GM12878 (cell line): ENCODE measurements at places on chromosomes 2 and 18.

DNA sequence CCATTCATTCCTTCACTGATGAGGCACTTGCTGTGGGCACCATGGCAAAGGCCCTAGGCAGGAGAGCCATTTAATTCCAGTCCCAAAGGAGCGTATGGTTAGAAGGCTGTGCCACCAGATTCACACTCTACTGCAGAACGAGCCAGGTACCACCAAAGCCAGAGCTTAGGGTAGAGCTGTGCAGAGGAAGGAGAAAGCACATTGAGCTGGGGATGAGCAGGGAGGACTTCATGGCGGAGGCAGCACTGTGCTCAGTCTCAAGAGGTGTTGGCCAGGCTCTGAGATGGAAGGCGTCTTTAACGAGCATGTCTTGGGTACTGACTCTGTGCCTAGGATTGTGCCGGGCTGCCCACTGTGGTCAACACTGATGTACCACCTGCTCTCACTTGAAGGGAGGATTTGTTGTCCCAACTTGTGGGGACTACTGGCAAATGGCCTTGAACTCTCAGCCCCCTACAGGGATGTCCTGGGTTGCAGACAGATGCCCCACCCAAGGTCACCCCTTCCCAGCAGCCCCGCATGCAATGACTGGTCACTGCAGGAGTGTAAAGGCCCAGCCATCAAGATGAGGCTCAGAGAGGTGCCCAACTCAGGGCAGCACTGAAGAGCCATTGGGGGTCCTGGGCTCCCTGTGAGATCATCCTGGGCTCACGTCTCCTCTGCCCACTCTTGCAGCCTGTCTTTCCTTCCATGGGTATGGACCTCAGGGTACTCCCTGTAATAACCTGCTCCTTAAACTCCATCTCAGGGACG, 251.4 kb downstream of the GLI2 start:
- no peak for DNase-seq

DNA sequence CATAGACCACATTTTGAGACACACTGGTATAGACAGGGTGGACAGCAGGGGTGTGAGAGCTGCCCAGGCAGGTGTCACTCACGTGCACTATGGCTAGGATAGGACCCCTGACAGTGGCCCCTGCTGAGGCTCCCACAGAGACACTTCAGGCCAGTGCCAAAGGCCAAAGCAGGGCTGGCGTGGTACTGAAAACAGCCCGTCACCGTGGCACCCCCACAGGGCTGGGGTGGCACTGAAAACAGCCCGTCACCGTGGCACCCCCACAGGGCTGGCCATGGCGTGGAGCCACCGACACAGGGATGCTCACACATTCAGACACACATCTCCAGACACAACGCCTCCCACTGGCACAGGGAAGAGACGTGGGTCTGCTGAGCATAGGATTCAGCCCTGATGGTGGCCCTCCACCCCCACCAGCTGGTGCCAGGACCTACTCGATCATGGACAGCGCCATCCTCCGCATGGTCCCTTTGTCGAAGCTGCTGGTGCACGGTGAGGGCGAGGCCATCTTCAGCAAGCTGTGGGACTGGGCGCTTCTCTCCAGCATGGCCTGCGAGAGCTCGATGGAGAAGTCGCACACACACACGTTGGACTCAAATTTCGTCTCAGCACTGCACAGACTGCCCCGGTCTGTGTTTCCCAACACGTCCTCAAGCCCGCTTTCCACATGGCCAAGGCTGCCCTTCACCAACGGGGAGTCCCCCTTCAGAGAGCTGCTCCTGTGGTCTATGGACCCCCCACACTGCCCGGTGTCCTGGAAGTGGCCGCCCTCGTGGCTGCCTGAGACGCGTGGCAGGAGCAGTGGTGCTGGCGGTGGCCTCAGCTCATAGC, 34.1 kb downstream of the ANKMY1 start:
- DNase-seq = no peak

DNA sequence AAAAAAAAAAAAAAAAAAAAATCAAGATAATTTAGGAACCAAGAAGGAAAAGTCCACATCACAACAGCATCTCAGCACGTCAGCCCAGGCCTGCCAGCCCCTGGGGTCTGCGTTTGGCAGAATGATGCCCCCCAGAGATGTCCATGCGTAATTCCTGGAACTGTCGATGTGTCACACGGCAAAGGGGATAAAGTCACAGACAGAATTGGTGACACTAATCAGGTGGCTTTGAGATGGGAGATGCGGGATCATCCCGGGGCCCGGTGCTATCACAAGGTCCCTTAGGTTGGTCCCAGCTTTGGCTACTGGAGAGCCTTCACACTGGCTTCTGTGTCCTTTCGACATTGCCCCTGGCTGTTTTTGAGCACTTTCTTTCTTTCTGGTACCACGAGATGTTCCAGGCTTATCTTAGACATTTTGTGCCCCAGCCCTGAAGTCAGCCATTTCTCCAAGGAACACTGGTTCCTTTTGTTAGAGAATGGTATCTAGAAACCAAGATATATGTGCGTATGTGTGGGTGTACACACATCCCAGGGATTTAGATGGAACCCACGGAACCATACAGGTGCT, 20.7 kb downstream of the RAMP1 start:
- DNase-seq = no peak

DNA sequence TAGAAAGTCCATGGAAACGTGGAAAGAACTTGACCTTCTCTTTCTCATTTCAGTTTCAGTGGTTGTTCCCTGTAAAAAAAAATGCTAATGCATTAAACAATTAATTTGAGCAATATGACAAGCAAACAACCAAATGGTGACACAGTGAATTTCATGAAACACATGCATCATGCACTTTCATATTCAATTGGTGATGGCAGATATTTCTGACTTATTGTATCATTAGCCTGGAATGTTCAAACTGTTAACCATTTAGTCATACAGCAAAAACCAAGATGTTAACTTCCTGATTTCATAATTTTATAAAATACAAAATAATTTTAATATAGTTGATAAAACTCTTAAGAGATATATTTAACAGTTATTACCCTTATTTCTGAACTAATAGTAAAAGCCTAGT, 85.5 kb downstream of the SCN1A start:
- DNase-seq = no peak

DNA sequence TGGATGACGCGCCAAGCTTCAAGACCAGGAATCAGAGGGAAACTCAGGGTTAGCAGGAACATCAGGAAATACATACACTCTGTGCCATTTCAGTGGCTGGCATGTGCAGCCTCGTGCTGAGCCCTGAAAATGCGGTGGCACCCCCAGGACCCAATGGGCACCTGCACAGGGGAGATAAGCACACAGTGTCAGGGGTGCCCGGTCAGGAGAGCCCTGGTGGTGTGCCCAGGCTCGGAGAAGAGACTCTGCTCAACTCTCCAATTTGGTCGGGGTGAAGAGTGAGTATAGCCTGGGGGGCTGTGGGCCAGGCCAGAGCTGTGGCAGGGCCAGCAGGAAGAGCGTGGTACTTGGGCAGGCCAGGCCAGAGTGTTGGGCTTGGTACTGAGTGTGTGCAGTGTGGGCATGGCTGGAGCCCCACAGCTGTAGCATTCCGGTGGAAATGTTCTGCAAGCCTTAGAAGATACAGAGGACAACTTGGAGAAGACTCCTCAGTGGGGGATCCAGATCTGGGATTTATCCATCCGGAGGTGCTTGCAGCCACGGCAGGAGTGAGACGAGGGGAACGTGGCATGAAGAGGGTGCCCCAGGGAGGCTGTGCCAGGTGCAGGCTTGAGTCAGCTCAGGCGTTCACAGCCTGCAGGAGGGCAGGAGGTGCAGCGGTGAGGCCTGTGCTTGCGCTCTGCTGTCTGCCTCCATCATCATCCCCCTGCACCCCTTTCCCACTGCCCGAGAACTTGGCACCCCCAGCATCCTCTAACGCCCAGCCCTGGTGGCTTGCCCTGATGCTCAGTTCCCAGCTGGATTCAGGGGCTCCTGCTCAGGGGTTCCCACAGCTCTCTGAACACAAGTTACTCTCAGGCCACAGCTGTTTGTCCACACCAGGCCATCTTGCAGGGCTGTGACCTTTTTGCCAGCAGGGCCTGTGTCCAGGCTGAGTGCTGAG, 451.7 kb upstream of the HS6ST1 start:
- DNase-seq = no peak

DNA sequence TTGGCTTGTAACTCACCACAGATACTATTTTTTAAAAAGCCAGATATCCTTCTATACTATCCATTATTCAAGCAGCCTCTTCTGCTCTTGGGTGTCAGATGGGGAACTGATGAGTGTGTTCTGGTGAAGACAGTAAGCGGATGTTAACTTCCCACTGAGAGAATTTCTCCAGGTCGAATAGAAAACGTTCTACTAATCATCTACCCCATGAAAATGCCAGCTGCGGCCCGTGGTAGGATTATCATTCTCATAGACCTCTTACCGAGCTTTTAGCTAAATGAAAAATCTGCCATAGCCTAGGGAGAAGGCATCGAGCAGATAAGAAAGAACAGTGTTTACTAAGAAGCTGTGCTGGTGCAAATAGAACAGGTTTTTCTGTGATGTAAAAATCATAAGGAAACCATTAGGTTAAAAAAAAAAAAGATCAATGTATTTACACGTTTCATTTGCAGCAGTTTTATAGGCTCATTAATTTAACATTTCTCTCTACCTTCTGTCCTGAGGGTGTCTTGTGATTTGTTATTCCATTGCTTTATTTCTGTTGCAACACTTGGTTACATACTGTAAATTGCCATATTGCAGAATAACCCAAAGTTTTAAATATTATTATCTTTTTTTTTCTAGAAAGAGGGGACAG, 1521.5 kb upstream of the ZEB2 start:
- DNase-seq = no peak

- DNase-seq = no peak
Observed at GRCh38 chr2:1081451-1082225, 131.0 kb downstream of the SNTG2 start.

DNA sequence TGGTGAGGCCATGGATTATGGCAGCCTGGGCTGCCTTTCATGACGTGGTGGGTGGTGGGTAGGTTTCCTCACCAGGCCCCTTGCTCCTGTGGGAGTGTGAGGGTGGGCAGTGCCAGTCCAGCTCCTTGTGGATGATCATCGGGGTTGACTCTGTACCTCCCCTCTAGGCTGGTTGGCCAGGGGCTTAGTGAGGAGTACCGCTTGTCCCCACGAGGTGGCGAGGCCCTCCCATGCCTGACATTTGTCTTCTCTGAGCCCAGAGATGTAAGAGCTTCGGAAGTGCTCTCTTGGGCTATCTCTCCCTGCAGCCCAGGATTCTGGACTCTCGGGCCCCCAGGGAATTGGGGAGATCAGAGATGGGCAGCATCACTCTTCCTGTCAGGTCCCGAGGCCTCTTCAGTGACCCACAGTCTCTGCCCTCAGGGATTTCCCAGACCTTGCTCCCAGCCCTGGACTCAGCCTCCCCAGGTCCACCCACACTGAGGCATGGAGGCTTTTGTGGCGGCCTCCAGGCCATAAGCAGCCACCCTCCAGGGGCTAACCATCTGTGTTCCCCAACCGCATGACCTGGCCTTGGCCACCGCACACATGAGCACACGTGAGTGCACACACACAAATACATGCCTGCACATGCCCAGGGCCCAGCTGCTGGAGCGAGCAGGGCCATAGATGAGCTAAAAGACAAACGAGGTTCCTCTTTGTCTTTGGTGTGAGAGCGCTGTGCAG, 6.5 kb downstream of the SPR start:
- peak; percentile 55 for DNase-seq

DNA sequence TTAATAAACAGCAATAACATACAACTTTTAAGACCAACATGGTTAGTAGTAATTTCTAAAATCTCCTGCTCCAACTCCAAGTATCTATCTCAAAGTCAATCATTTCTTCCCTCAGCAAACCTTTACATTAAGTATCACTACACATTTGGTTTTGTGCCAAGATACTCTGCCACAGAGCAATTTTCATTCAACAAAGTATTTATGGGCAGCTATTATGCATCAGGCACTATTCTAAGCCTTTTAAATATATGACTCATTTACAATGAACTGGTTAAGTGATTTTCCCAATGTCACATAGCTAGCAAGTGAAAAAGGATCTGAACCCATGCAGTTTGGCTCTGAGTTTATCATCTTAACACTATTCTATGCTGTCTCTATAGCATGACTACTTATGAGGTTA, 264.3 kb downstream of the NOL4 start:
- no peak for DNase-seq

- DNase-seq = no peak
Observed at GRCh38 chr2:237631007-237631785, 3.8 kb downstream of the LRRFIP1 start.

- no peak for DNase-seq
Observed at GRCh38 chr2:1453561-1453960, 40.3 kb downstream of the TPO start.

GRCh38 chr2:212919238-212919637, 232.2 kb downstream of the IKZF2 start:
- DNase-seq = no peak

- no peak for DNase-seq
Observed at GRCh38 chr2:85768713-85769112, 14.9 kb downstream of the ATOH8 start.

- no peak for DNase-seq
Observed at GRCh38 chr2:217899231-217900009, 103.4 kb downstream of the TNS1 start.

GRCh38 chr18:34789768-34790344, 79.8 kb downstream of the DTNA start:
- no peak for DNase-seq

DNA sequence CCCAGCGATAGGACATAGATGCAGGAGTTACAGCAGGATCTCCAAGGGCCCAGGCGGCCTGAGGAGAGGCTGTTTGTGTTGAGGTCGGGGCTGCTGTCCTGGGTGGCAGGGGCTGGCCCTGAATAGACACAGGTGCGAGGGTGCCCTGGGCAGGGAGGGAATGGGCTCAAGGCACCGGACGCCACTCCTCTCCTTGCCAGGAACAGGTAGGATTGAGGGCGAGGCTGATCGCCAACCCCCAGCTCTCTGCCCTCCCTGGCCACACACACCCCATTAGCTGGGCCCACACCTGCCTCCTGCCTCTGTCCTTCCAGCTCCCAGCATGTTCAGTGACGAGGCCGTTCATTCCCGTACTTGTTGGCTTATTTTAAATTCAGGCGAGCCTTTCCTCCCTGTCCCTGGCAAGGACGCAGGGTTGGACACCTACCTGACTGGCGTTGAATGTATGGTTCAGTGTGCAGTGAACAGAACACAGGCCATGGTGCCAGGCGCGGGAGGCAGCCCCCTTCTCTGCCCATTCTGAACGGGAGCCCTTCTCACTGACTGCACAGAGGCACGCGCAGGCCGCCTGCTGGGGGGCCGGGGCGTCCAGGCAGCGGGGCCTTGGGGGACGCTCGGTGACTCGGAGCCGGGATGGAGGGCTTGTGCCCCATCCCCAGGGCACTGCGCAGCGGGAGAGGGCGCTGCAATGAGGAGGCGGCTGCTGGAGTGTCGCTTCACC, 41.3 kb upstream of the SNED1 start:
- DNase-seq = no peak

- DNase-seq = no peak
Observed at GRCh38 chr2:208204166-208204565, 14.3 kb upstream of the C2orf80 start.

DNA sequence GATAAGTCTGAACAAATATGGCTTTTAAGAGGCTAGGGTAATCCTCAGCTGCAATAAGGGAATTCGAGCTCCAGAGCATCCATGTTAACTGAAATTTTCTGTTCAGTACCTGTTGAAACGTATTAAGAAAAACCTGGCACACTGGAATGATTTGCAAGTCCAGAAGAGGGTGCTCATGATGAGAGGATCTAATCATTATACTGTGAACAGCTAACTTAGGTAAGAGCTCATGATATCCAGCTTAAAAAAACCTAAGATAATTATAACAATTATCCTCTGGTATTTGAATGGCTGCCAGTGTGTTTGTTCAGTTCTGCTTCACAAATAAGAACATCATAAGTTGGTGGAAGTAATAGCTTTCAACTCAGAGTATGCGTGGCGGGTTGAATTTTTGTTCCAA, 1118.3 kb upstream of the DDX18 start:
- DNase-seq = no peak

- DNase-seq = no peak
Observed at GRCh38 chr2:122486086-122486485, 730.6 kb downstream of the TSN start.
